ENCODE measurements at places on chromosomes 2 and 18. TPM values are rescaled to one million over a fixed set of nuclear protein-coding genes. Genes with fewer than 3 reads are reported as not detected.

The FHOD3 gene
- total RNA-seq, result not detected

DNA sequence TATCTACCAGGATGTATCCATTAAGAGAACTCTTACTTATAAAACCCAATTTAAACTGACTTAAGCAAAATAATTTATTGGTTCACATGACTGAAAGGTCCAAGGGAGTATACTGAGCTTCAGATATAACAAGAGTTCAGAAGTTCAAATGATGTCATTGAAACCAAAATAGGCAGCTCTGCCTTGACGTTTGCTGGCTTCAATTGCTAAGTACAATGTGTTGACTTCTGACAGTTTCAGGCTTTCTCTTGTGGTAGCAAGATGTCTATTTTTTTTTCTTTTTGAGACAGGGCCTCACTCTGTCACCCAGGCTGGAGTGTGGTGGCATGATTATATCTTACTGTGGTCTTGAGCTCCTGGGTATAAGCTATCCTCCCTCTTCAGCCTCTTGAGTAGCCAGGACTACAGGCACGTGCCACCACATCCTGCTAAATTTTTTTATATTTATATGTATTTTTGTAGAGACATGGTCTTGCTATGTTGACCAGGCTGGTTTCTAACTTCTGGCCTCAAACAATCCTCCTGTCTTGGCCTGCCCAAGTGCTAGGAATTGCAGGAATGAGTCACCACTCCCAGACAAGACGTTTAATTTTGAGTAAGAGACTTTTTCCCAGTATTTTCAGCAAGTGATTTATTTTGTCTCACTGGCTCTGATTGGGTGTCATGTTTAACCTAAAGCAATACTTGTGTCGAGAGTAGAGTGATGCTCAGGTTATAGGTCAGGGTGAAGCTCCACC, 184.8 kb downstream of the NR4A2 start:
- no peaks in the 10 kb centered on the region for H3K4me1 ChIP-seq
- no peak overlapping the region for H3K4me3 ChIP-seq
- no peak for DNase-seq
- no peaks in the 10 kb centered on the region for H3K36me3 ChIP-seq
- H3K27me3 ChIP-seq, result no peaks in the 10 kb centered on the region
- H3K27ac ChIP-seq, result no peak overlapping the region

The POLR1A gene
- 60.3 TPM for total RNA-seq

GRCh38 chr2:168465594-168465993, 9.5 kb downstream of the CERS6 start:
- no peaks in the 10 kb centered on the region for H3K27me3 ChIP-seq
- H3K4me3 ChIP-seq, result no peak overlapping the region

All from CD8-positive, alpha-beta memory T cell (primary cell).